ENCODE measurements at places on chromosomes 7 and 10.

GRCh38 chr10:109205929-109206585 lies 717.3 kb downstream of the XPNPEP1 start:
- no peak for DNase-seq

GRCh38 chr10:127720142-127720541 lies 16.8 kb upstream of the FOXI2 start:
- DNase-seq = no peak

DNA sequence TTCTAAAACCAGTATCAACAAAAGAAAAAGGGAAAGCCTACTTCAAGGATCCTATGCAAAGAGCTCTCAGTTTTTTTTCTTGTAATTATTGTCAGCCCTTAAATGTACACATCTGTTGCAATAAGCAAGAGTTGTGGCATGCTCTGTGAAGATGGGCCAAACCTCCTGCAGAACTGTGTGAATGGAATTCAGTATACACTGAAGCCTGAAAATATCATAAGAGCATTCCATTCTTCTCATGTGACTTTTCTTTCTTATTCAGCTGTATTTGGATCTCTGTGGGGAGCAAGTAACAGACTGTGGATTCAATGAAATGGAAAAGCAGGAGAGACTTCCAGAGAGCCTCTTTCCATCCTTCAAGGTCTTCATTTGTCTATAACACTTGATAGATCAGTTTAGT lies 130.7 kb downstream of the SAMD9 start:
- no peak for DNase-seq

GRCh38 chr7:158771213-158771834 lies 58.0 kb downstream of the ESYT2 start:
- no peak for DNase-seq

- no peak for DNase-seq
These were observed 390.1 kb downstream of the NXPH1 start for GRCh38 chr7:8823486-8823885.

- peak; percentile 34 for DNase-seq
These were observed 113.4 kb downstream of the SEM1 start for GRCh38 chr7:96596120-96596826.

DNA sequence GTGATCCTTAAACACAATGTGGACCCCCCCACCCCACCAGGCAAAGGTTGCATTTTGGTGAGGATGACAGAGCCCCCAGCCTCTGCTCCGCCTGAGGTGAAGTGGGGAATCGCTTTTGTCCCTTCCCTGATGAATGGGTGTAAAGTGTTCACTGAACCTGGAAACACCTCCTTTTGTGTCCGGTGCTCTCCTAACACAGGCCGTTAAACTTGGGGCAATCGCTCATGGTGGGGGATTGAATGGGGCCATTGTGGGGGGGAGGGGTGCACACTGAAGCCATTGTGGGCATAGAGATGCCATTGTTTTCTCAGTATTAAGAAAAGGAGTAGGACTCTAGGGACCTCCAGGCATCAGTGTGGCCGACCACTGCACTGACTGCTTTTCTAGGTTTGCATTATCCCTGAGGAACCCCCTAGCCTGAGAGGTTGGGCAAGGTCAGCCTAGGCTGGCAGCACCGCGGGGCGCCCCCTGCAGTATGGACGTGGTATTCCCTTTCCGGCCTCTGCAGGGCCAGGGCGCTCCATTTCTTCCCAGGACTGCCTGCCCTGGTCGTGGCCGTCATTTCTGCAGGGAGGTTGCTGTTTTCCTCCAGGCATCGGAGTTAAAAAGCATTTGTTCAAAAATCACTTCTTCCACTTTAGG lies 158.3 kb downstream of the TCF7L2 start:
- peak; percentile 37 for DNase-seq

DNA sequence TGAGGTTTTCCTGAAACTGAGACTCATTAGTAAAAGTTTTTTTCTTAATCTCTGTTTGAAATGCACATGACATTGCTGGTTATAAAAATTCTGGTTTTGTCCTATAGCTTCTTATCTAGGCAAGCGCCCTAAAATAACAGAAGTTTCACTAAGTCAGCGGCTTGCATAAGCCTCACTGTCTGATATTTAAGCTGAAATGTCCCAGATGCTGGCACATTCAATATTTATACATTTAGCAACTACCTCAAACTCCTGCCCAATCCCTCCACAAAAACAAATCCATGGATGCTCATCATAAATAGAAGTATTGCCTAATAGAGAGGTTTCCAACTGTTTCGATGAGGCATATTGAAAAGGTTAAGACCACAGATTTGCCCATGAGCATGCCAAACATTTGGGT lies 83.1 kb upstream of the EGR2 start:
- DNase-seq = no peak

DNA sequence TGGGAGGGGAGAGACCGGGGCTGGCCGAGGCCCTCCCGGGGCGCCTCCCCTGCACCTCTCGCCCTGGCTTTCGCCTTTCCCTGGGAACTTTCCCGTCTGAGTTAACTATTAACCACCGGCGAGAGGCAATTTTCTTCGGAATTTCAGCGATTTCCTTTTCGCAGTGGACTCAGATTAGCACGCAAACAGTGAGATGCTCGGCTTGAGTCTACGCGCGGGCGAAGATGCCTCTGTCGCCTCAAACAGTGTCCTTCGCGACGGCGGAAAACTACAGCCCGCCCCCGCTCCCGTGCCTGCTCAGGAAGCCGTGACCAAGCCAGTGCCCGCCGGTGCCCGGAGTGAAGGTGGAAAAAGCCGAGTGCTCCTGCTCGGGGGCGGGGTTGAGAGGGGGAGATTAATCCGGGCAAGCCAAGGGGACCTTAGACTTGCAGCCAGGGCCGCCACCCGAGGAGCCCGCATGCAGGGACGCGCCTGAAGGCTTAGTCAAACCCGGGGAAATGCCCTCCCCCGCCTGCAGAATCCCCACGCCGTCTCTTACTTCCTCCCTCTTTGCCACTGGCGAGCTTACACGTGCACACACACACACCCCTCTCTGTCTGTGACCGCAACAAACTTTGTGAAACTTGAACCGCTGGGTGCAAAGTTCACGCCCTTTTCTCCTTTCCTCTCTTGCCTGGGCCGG lies 14.5 kb upstream of the PAX2 start:
- DNase-seq = no peak

- no peak for DNase-seq
These were observed 55.3 kb downstream of the RASGEF1A start for GRCh38 chr10:43211431-43212042.

DNA sequence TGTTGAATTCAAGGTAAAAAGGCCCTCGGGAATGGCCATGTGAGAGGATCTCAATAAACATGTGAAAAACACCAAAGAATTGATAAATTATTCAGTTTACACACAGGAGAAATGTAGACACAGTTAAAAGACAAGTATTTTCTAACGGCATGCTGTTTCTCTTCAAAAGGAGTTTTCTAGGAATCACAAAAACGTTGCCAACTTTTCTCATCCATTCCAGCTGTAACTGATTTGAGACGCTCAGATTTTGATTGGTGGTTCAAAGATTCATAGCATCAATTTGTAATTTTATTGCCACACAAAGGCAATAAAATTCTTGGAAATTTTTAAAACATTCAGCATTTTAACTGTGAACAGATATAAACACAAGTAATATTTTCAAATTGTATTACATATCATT lies 384.9 kb upstream of the PFKP start:
- DNase-seq = no peak

GRCh38 chr7:108794466-108794865 lies 224.8 kb downstream of the DNAJB9 start:
- DNase-seq = no peak

DNA sequence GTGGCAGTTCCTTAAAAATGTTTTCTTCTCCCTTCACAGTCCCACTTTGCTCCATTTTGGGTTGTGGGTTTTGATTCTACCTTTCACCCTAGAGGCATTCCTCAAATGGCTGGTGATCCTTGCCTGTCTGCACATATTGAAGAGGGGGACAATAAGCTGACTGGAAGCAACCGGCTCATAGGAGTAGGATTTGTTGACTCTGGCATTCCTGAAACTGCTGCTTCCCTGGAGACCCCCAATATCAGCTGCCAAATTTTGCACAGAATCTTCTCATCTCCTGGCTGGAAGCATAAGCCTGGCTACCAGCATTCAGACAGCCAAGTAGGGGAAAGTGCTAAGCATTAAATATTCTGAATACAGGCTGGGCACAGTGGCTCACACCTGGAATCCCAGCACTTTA lies 53.7 kb downstream of the KIF5B start:
- DNase-seq = peak; percentile 38

GRCh38 chr7:149422162-149422913 lies 38.5 kb downstream of the ZNF777 start:
- peak; percentile 56 for DNase-seq

Data from brain (organoid and tissue), 16 donors.